ENCODE measurements at places on chromosomes 16 and 17.

DNA sequence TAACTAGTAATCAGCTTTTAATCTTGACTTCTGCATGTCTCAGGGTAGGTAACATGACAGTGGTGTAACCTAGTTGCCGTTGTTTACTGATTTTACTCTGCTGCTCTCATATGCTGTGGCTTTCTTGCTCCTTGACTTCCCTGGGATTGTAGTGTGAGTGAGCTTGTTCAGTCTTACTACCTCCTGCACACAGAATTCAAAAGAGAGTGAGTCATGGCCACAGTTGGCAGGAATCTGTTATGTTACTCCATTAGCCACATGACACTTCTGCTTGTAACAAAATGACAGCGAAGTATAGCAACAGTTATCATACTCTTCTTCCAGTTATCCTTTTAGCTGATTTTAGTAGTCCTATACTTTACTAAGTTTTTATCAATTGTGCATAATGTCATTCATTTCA lies 18.8 kb downstream of the TNRC6A start:
- DNase-seq = peak; percentile 68

GRCh38 chr16:57590654-57591085 lies 37.8 kb upstream of the ADGRG1 start:
- peak; percentile 63 for DNase-seq

- no peak for DNase-seq
Observed at GRCh38 chr16:65176603-65177002, 54.7 kb upstream of the CDH11 start.

DNA sequence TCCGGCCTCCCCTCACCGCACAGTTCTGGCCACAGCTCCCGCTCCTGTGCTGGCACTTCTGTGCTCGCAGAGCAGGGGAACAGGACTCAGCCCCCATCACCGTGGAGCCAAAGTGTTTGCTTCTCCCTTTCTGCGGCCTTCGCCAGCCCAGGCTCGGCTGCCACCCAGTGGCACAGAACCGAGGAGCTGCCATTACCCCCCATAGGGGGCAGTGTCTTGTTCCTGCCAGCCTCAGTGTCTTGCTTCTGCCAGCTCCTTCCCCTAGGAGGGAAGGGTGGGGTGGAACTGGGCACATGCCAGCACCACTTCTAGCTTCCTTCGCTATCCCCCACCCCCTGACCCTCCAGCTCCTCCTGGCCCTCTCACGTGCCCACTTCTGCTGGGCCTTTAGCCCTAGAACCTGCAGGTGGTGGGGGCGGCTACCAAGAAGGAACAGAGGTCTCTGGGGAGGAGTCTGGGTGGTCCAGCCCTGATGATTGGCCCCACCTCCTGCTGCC lies 645 bp upstream of the ELMO3 start:
- peak; percentile 36 for DNase-seq

DNA sequence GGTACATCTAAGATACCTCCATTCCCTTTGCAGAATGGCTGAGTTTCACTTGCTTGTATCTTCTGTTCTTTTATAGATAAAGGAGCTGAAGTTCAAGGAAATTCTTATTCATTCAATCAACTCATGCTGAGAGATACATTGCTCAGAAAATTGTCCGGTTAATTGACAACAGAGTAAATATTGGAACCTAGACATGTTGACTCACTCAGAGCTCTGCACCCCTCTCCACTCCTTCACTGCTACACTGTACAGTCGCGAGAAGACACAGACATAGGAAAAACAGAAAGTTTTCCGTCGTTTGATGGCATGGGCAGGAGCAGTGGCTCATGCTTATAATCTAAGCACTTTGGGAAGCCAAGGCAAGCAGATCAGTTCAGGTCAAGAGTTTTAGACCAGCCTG lies 690.5 kb upstream of the SOX9 start:
- no peak for DNase-seq

DNA sequence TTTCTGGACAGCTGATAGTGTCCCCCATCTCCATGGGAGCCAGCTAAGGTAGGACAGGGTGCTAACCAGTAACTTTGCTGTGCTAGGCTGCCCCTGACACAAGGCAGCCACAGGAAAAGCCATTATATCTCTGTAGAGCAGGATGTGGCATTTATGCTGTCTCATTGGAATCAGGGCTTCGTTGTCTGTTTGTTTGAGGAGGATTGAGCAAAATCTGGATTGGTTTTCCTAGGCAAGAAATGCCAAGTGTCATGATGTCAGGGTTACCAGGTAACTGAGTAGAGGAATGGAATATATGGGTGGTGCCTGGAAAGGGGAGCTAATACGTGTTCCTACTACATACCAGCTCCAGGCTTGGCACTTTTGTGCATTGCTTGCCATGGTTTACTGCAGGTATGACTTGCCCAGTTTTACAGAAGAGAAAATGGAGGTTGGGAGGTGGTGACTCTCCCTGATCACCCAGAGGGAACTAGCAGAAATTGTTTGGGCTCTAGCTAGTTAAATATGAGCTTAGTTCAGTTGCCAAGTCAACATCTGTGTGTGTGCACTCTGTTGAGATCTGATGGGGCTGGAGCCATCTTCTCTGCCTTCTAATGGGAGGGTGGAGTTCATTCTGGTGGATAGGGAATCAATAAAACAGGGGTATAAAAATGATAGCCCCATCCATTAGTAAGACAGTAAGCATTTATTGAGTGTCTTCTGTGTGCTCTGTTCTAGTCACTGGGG lies 33.9 kb downstream of the GNAO1 start:
- DNase-seq = no peak

GRCh38 chr16:19283637-19284036 lies 1.9 kb upstream of the CLEC19A start:
- peak; percentile 29 for DNase-seq

Data from epithelial cell of prostate (primary cell).